ENCODE measurements at places on chromosomes 4 and X. TPM values are rescaled to one million over a fixed set of nuclear protein-coding genes. Genes with fewer than 3 reads are reported as not detected.

DNA sequence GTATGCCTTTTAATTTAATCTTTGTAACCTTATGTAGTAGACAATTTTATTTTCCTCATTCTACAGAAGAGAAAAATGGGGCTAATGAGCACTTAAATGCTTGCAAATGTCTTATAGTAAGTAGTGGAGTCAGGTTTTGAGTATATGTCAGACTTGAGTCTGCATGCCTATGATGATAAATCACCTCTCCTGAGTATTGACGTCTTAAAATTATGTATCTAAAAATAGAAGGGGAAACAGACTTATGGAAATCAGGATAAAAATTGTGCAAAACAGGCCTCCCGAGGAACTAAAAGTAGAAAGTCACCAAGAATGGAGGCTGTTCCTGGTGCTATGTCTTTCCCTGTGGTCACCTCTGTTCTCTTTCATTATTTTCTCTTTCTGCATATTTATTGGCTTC is 92.7 kb downstream of the STIM2 start:
- no peak overlapping the region for H3K4me3 ChIP-seq
- no peaks in the 10 kb centered on the region for H3K4me1 ChIP-seq
- H3K27me3 ChIP-seq, result no peaks in the 10 kb centered on the region

Gene REPS2
- 1.2 TPM for total RNA-seq

DNA sequence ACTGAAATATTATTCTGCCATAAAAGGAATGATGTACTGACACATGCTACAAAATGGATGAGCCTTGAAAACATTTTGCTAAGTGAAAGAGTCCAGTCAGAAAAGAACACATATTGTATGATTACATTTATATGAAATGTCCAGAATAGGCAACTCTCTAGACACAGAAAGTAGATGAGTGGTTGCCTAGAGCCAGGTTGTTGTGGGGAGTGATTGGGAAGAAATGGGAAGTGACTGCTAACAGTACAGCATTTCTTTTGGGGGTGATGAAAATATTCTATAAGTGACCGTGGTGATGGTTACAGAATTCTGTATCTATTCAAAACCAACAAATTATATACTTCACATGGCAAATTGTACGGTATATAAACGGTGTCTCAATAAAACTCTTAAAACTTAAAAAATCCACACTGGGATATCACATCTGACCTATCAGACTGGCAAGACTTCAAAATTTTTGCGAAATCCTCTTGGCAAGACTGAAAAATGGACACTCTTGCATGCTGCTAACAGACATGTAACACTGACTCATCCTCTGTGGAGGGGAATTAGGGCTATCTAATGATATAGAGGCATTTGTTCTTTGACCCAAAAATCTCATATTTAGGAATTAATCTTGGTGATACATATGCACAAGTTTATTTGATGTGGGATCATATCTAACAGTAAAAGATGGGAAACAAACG is 71.8 kb downstream of the FAM13A start:
- no peaks in the 10 kb centered on the region for H3K4me1 ChIP-seq
- no peak overlapping the region for H3K4me3 ChIP-seq
- DNase-seq, result peak; percentile 81
- H3K27me3 ChIP-seq, result no peaks in the 10 kb centered on the region

- no peaks in the 10 kb centered on the region for H3K27me3 ChIP-seq
- no peak overlapping the region for H3K4me3 ChIP-seq
- peaks cover 4% of the 10 kb centered on the region for H3K4me1 ChIP-seq
- DNase-seq, result peak; percentile 2
Measured at GRCh38 chr4:76489686-76490161, 54.7 kb downstream of the SHROOM3 start.

DNA sequence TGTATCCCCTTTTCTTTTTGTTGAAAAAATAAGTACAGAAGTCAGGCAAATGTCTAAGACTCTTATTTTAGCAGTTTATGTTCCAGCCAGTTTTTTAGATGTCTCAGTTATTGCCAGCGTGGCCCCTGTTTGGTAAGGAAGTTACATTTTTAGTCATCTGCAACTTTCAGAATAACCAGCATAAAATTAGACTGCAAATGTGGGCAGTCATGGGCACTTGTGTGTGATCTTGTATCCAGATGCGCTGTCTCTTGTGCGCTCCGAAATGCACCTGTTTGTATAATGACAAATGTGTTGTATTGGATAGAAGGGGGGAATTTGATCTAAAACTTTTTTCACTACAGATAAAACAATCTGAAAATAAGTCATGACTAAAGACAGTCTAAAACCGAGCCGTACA is 44.3 kb upstream of the CLCN4 start:
- no peak overlapping the region for H3K27ac ChIP-seq
- no peaks in the 10 kb centered on the region for H3K4me1 ChIP-seq
- no peaks in the 10 kb centered on the region for H3K27me3 ChIP-seq
- no peaks in the 10 kb centered on the region for H3K36me3 ChIP-seq
- no peak for DNase-seq

Gene CCDC160
- total RNA-seq, result 1.5 TPM

DNA sequence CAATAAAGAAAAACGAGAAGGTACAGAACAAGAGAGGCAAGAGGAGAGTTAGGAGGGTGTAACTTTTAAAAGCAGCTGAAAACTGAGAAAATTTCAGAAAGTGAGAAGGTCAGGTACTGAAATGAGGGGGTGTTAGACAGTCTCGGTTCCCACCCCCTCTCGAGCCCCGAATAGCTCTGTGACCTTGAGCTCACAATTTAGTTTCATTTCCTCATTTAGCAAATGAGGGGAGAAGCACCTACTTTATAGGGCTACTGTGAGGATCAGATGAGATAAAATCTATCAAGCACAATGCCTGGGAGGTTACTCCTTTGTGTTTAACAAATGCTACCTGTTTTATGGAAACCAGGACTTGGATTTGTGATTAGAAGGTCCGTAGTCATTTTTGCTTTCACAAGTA is 4.9 kb downstream of the UGT8 start:
- H3K27me3 ChIP-seq, result peaks cover 13% of the 10 kb centered on the region
- no peak overlapping the region for H3K27ac ChIP-seq
- H3K4me3 ChIP-seq, result no peak overlapping the region
- H3K36me3 ChIP-seq, result no peaks in the 10 kb centered on the region
- peaks cover 10% of the 10 kb centered on the region for H3K4me1 ChIP-seq
- DNase-seq, result no peak

GRCh38 chr4:82715731-82716617 is 82.6 kb downstream of the SCD5 start:
- no peak overlapping the region for H3K27ac ChIP-seq
- H3K4me3 ChIP-seq, result no peak overlapping the region
- H3K27me3 ChIP-seq, result no peaks in the 10 kb centered on the region
- H3K4me1 ChIP-seq, result no peaks in the 10 kb centered on the region

DNA sequence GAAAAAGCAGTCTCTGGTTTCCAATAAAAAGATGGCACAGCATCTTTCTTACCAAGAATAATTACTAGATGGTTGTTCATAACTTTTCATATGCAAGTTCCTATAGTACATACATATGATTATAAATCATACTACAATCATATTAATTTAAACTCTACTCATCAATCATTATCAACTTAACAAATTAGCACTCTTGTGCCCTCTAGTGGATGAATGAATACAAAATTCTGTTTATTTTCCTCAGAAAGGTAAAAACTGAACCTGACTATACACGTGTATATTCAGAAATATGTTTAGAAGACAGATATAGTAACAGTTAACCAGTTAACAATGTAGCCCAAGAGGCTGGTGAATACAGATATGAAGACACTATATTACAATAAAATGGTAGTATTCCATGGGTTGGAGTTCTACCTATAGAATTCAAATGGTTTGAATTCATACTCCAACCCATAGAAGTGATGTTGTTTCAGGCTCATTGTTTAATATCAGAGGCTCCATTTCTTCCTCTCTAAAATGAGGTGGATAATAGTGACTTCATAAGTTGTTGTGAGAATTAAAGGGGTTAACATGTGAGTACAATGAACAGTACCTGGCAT is 100.0 kb downstream of the ADAMTS3 start:
- DNase-seq, result peak; percentile 18
- no peaks in the 10 kb centered on the region for H3K4me1 ChIP-seq
- H3K36me3 ChIP-seq, result no peaks in the 10 kb centered on the region

- H3K27ac ChIP-seq, result peak overlapping the region; percentile 28
- H3K36me3 ChIP-seq, result no peaks in the 10 kb centered on the region
- H3K4me1 ChIP-seq, result peaks cover 3% of the 10 kb centered on the region
- H3K27me3 ChIP-seq, result no peaks in the 10 kb centered on the region
Measured at GRCh38 chr4:113539408-113539807, 222.1 kb downstream of the CAMK2D start.

Gene MAGEB10
- not detected for total RNA-seq

Gene ERAS
- total RNA-seq, result not detected

DNA sequence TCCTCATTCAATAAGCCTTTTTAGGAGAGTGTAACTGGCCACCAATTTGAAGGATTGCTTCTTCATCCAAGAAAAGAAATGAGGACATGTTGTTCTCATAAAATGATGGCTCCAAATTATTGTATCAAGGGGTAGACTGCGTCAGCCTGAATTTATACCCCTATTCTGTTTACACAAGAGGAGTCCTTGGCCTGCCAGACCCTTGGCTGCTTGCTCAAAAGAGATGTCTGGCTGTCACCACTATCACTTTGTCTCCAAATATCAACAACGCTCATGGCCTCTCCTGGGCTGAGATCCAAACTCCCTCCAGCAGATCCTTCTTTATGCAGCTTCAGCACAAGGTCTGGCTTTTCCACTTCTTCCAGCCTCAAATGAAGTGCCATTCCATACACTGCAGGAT is 127.9 kb downstream of the OR13H1 start:
- H3K36me3 ChIP-seq, result no peaks in the 10 kb centered on the region
- H3K27ac ChIP-seq, result no peak overlapping the region
- DNase-seq, result no peak

- no peak for DNase-seq
- peaks cover 3% of the 10 kb centered on the region for H3K4me1 ChIP-seq
- no peaks in the 10 kb centered on the region for H3K27me3 ChIP-seq
- H3K36me3 ChIP-seq, result no peaks in the 10 kb centered on the region
- no peak overlapping the region for H3K4me3 ChIP-seq
- no peak overlapping the region for H3K27ac ChIP-seq
Measured at GRCh38 chr4:53362093-53362492, 3.8 kb downstream of the SCFD2 start.

- peak; percentile 98 for DNase-seq
- H3K4me1 ChIP-seq, result peaks cover 21% of the 10 kb centered on the region
Measured at GRCh38 chr4:15920723-15921591, 17.6 kb downstream of the FGFBP1 start.

DNA sequence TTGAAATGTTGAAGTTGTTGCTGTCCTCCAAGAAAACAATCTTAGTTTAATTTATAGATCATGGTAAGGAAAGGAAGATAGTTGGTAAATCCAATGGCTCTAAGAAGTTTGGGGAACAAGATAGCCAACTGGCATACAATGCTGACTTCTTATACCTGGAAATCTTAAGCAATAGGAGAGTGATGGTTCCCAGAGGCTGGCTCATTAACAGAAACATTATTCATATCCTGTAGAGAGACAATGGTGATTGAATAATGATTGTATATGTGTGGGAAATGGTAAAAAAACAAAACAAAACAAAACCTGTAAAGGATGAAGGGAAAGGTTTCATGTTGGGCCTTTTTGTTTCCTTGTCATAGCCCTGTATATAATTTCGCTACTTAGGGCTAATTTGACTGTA is 174.9 kb upstream of the CTSO start:
- H3K27ac ChIP-seq, result no peak overlapping the region
- no peaks in the 10 kb centered on the region for H3K36me3 ChIP-seq
- no peak overlapping the region for H3K4me3 ChIP-seq
- no peaks in the 10 kb centered on the region for H3K27me3 ChIP-seq

DNA sequence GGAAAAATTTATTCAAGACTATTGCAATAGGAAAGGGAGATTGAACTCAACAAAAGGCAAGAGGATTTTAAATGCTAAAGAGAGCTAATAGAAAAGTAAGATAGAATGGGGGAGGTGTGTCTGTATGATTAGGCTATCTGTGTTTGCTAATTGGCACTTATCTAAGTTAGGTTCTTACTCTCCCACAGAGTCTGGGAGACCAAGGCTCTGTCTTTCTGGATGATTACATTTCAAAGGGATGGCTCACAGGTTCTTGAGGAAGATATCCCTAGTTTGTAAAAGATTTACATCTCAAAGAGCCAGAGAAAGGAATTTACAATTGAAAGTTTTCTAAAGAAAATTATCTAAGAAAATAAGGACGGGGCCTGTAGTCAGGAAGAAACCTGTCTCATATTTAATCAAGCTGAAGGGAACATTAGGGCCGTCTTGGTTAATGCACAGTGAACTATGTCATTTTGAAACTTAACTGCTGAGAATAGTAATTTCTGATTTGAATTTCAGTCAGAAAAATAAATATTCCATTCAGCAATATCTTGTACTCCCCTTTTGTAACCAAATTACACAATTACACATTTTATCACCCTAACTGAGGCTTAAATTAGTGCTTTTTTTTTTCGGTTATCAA is 75.8 kb downstream of the MAGEB10 start:
- no peak overlapping the region for H3K27ac ChIP-seq
- no peaks in the 10 kb centered on the region for H3K27me3 ChIP-seq
- DNase-seq, result peak; percentile 11

- H3K4me1 ChIP-seq, result peaks cover 13% of the 10 kb centered on the region
- no peak overlapping the region for H3K4me3 ChIP-seq
- no peaks in the 10 kb centered on the region for H3K36me3 ChIP-seq
- no peak for DNase-seq
- H3K27ac ChIP-seq, result no peak overlapping the region
Measured at GRCh38 chrX:129761596-129761995, 18.2 kb upstream of the SASH3 start.

Gene TMEM47
- 39.6 TPM for total RNA-seq

Gene ARSJ
- 60.1 TPM for total RNA-seq

- no peaks in the 10 kb centered on the region for H3K36me3 ChIP-seq
- no peaks in the 10 kb centered on the region for H3K27me3 ChIP-seq
Measured at GRCh38 chr4:67886281-67886680, 2.5 kb upstream of the TMPRSS11D start.

DNA sequence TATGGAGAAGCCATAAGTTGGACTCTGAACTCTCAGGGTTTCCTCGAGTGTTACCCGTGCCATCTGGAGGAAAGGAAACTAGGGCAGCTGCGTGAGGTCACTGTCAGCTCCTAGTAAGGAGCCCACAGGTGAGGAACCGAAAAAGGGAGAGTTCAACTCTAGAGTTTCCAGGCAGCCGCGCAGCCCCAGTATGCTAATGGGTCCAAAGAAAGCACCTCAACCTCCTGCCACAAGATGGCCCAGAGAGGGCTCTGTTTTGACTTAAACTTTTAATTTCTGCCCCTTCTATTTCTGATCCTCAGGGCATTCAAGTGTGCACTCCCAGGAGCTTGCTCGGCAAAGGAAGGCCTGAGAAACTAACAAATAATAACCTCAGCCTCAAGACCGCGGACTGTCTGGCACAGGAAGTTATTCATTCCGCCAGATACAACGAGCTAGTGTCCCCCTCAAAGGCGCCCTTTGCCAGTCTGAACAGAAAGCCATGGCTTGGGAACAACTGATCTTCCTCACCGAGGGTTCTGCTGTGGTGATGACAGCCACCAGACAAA is 13.9 kb downstream of the SCARB2 start:
- no peak overlapping the region for H3K4me3 ChIP-seq
- H3K36me3 ChIP-seq, result no peaks in the 10 kb centered on the region
- no peaks in the 10 kb centered on the region for H3K27me3 ChIP-seq
- DNase-seq, result peak; percentile 36
- peak overlapping the region; percentile 54 for H3K27ac ChIP-seq

GRCh38 chr4:48905363-48906015 is 1.1 kb downstream of the OCIAD2 start:
- DNase-seq, result peak; percentile 70
- peak overlapping the region; percentile 67 for H3K4me3 ChIP-seq
- peaks cover 43% of the 10 kb centered on the region for H3K4me1 ChIP-seq
- H3K27me3 ChIP-seq, result no peaks in the 10 kb centered on the region
- H3K36me3 ChIP-seq, result peaks cover 6% of the 10 kb centered on the region

- H3K27ac ChIP-seq, result no peak overlapping the region
- H3K4me1 ChIP-seq, result no peaks in the 10 kb centered on the region
- no peak overlapping the region for H3K4me3 ChIP-seq
- DNase-seq, result peak; percentile 45
- no peaks in the 10 kb centered on the region for H3K36me3 ChIP-seq
- H3K27me3 ChIP-seq, result no peaks in the 10 kb centered on the region
Measured at GRCh38 chr4:73751166-73751565, 10.8 kb downstream of the CXCL8 start.

Gene MAOA
- 2.5 TPM for total RNA-seq

Gene PIR
- total RNA-seq, result 5.5 TPM

All from astrocyte (in vitro differentiated cells and primary cell).